ENCODE measurements at places on chromosomes 5 and 9.

DNA sequence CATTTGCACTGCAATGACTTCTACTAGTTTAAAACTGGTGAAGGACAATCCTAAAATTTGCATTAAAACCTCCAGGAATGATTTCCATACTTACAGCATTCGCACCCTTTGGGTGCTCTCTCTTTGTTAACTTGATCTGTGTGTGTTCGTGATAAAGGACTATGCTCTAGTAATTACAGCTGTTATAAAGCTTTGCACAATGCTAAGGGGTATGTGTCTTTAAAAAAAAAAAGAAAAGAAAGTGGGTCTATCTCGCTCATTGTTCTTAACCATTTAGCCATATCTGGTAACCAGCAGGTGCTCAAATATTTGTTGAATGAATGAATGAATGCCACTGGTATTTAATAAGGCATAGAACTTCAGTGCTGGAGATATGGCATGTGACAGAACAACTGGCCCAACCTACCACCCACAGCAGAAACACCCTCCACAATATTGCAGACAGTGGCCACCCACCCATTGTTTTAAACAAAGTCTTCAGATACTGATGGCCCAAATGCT lies 8.7 kb downstream of the TRIM36 start:
- no peak for DNase-seq

GRCh38 chr5:164475339-164475977 lies 970.0 kb downstream of the MAT2B start:
- DNase-seq, result no peak

DNA sequence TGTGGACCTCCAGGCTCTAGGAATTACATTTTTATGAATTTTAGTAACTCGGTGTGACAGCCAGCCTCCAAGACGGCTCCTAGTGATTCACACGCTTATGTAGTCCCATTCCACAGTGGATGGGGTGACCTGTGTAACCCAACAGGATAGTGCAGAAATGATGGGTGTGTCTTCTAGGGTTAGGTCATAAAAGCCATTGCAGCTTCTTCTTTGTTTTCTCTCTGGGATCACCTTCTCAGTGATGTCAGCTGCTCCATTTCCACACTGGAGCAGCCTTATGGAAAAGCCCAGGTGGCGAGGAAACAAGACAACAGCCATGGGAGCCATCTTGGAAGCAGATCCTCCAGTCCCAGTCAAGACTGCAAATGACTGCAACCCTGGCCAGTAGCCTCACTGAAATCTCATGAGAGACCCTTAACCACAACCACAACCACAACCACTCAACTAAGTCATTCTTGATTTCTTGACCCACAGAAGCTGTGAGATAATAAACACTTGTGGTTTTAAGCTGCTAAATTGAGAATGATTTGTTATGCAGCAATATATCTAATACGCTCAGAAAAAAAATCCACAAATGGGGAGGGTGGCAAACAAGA lies 5.1 kb upstream of the GNPDA1 start:
- DNase-seq, result no peak

DNA sequence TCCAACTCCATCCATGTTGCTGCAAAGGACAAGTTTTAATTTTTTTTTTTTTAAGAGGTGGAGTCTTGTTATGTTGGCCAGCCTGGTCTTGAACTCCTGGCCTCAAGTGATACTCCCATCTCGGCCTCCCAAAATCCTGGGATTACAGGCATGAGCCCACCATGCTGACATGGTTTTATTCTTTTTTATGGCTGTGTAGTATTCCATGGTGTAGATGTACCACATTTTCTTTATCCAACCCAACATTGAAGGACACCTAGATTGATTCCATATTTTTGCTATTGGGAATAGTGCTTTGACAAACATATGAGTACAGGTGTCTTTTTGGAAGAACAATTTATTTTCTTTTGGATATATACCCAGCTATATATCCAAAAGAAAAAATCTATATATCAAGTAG lies 6.1 kb upstream of the POC5 start:
- DNase-seq, result no peak

GRCh38 chr5:131505237-131505908 lies 129.7 kb downstream of the RAPGEF6 start:
- DNase-seq, result no peak

GRCh38 chr9:95137587-95138145 lies 179.8 kb downstream of the FANCC start:
- no peak for DNase-seq

- DNase-seq, result no peak
Observed at GRCh38 chr5:40165106-40165788, 514.5 kb upstream of the PTGER4 start.

DNA sequence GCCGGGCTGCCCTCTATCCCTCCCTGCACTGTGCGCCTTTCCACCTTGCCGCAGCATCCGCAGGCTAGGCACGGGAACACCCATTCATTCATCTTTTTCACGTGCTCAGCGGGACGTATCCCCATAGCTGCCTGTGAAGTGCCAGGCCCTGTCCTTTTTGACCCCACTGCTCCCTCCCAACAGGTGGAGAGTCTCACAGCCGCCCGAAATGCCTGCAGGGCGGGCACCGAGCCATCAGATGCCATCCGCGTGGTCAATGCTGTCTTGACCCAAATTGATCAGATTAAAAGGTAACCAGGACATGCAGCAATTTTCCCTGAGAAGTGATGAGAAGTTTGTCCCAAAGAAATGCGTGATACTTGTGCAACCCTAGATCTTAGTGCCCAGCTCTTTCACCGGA lies 15.5 kb downstream of the TRIP13 start:
- no peak for DNase-seq

GRCh38 chr5:170206216-170206615 lies 26.6 kb upstream of the C5orf58 start:
- no peak for DNase-seq

- DNase-seq, result no peak
Observed at GRCh38 chr9:132742821-132743311, 72.6 kb downstream of the GTF3C4 start.

DNA sequence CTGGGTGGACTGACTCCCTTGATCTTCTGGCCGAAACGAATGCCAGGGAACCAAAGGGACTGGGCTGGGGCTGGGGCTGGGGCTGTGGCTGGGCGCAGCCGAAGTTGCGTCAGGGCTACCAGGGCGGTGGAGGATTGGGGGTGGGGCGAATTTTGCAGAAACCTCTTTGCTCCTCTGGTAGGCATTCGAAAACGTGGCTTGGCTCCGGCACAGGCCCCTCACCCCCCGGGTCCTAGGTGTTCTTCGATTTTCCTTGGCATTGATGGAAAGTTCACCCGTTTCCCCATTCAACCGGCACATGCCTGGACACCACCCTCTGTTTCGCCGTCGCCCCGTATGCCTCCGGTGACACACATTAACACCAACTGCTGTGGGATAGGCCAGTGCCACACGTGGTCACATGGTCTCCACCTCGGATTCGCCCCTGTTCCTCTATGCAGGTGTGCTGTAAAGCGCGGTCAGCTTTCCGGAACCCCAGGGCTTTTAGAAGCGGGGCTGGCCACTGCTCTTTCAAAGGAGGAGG lies 477.1 kb downstream of the SPATA31A7 start:
- DNase-seq, result no peak

- no peak for DNase-seq
Observed at GRCh38 chr5:31645420-31646081, 6.6 kb downstream of the PDZD2 start.

GRCh38 chr9:95048225-95049087 lies 269.1 kb downstream of the FANCC start:
- peak; percentile 4 for DNase-seq

Measured in central memory CD4-positive, alpha-beta T cell (primary cell).